Dermis blood vessel endothelial cell (primary cell): ENCODE measurements at places on chromosomes 7 and 10.

GRCh38 chr10:86851328-86852207 is 95.1 kb downstream of the BMPR1A start:
- DNase-seq, result no peak

DNA sequence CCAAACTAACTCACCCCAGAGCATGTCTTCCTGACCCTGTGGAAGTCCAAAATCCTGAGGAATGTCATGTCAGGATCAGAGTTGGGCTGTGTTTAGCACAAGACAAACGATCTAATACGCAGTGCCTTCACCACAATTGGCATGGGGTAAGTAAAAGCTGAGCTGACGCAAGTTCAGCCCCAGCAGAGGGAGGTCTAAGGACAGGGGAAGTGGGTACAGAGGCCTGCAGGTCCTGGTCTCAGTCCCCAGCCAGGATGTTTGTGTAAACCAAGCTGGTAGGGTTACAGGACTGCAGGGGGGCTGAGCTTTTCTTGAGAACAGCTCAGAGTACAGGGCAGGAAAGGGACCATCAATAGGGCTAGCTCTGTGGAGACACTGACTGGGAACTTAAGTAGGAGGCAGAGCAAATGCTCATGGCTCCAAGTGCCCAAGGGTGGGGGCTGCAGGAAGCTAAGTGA is 5.3 kb upstream of the KCNIP2 start:
- peak; percentile 51 for DNase-seq

DNA sequence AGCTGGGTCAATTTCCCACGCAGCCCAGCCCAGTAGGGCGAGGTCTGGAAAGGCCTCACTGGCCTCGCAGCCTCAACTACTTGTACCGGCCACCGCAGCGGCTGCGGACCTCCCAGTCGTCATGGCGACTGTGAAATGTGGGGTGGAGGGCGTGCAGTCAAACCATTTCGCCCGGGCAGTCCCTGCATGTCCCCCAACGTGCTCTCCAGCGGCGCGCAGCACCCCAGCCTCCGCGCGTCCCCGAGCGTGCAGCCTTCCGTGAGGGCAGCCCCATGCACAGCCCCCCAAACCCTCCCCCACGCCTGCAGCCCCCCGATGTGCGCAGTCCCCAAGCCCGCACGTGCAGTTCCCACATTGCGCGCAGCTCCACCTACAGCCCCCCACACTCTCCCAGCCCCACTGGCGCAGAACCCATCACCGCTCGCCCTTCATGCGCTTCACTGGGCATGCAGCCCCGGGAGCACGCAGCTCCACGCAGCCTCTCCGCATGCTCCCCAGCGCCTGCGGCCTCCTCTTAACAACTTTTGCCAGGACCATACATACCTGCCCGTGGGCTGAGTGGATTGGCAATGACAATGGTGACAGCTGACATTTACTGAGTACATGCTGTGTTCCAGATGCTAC is 34.5 kb upstream of the SFTPD start:
- DNase-seq, result no peak

- DNase-seq, result no peak
Observed at GRCh38 chr10:85868627-85869499, 497.7 kb downstream of the GRID1 start.

- no peak for DNase-seq
Observed at GRCh38 chr10:66924674-66925345, 1.0 kb upstream of the LRRTM3 start.

DNA sequence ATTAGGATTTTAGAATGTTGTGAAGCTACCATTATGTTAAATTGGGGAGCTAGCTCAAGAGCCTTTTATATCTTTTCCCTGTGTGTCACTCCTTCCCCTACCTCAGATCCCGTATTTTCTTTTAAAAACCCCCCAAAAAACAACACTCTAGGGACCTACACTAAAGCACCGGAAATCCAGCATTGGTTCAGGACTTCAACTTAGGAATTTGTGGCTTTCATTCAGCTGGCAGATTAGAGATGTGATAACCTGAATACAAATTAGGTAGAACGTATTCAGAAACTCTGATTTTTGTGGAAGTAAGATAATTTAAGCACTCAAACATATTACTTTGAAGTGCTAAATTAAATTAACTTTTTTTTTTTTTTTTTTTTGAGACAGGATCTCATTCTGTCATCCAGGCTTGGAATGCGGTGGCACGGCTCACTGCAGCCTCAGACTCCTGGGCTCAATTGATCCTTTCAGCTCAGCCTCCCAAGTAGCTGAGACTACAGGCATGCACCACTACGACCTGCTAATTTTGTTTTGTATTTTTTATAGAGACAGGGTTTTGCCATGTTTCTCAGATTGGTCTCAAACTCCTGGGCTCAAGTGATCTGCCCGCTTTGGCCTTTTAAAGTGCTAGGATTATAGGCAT is 6.8 kb downstream of the TBC1D12 start:
- peak; percentile 32 for DNase-seq

DNA sequence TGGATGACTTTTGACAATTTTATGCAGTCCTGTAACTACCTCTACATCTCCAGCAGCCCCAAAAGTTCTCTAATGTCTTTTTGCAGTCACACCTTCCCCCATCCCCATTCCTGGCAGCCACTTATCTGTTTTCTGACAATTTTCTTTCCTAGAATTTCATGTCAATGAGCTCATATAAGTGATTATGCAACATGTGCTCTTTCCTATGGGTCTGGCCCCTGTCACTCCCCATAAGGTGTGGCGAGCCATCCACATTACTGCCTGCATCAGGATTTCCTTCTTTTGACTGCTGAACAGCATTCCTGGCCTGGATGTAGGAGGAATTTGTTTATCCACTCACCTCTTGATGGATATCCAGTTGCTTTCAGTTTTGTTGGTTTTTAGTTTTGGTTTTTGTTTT is 146.7 kb upstream of the MGMT start:
- DNase-seq, result peak; percentile 17

DNA sequence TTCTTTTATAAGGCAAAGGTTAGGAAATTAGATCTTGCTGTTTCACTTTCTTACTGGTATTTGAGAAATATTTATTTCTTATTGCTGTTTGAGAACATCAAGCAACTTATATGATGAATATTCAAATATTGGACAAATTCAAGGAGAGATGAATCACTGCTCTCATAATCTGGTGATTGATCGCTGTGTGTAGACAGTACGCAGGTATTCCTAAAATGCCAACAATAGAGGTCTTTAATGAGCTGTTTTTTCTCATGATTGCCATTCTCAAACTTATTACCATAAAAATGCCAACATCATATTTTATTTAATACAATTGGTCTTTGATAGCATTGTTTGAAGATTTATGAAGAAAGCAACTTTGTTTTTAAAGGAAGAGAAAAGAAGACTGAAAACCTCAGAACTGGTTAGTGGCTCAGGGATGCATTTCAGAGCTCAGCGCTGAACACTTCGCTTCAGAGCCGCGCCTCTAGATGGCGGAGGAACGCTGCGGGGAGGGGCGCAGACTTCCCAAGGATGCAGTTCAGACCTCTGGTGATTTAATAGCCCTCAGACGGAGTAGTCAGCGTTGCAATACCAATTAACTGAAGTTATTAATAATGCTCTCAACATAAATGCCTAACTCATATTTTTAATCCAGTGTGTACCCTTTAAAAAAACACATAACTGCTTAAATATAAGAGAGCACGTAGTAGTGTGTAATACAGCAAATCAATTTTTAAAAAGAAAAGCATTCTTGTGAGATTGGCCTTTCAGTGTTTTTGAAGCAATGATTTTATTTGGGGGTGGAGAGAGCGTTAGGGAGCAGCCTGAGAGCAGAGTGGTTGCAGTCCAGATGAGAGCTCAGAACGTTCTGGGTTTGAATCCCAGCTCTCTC is 38.5 kb upstream of the STEAP4 start:
- peak; percentile 44 for DNase-seq

GRCh38 chr7:117672453-117672852 is 192.6 kb downstream of the CFTR start:
- DNase-seq, result no peak

DNA sequence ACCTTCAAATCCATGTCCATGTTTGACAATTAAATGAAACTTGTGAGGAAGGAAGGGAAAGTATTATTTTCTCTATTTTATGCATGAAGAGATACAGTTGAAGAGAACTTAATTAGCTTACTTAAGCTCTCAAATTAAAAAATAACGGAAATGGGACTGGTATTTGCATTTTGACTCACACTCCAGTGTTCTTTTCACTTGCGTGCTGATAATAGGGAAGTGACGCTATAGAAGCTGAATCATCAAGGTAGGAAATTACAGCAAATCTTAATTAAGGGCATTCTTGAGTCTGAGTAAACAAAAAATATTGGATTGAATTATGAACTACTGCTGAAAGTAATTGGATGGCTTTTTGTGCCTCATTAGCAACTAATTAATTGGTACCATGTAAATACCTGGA is 44.0 kb upstream of the NPVF start:
- no peak for DNase-seq

DNA sequence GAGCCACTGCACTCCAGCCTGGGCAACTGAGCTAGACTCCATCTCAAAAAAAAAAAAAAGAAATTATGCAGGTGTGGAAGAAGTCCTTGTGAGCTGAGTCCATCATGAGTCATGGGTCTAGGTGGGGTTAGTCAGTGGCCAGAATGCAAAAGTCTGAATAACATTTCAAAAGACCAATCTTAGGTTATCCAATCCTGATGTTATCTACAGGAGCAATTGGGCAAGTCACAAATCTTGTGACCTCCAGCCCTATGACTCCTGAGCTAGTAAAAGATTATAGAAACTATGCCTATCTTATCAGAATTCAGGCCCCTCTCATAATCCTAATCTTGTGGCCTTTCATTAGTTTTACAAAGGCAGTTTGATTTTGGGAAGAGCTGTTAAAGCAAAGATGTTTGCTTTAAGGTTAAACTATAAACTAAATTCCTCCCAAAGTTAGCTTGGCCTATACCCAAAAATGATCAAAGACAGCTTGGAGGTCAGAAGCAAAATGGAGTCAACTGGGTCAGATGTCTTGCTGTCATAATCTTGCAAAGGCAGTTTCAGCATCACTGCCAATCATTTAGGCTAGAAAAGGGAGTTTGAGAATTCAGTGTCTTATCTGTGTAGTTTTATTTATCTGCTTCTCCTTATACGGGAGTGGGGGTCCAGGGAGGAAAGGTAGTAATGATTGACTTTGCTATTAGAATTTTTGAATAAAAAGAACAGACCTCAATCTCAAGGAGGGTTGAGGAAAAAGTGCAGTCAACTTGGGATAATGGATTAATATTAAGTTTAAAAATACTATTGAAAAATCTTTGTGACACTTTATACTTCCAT is 71.2 kb upstream of the TRIM24 start:
- no peak for DNase-seq

DNA sequence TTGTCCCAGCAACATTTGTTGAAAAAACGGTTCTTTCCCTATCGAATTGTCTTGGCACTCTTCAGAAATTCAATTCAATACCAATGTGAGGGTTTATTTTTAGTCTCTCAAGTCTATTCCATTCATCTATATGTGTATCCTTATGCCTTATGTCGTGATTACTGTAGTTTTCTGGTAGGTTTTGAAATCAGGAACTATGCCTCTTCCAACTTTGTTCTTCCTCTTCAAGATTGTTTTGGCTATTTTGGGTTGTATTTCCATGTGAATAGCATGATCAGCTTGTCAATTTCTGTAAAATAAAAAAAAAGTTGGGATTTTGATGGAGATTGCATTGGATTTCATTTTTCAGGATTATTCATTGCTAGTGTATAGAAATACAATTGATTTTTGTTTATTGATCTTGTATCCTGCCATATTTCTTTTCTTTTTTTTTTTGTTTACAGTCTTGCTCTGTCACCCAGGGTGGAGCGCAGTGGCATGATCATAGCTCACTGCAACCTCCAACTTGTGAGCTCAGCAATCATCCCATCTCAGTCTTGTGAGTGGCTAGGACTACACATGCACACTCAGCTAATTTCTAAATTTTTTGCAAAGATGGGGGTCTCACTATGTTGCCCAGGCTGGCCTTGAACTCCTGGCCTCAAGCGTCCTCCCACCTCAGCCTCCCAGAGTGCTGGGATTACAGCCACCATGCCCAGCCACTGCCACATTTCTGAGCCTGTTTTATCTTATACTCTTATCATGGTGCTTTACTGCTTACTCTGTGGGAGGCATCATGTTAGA is 46.2 kb upstream of the MKLN1 start:
- DNase-seq, result no peak

GRCh38 chr7:97845622-97846203 is 26.5 kb downstream of the ASNS start:
- peak; percentile 55 for DNase-seq

- no peak for DNase-seq
Observed at GRCh38 chr10:1538531-1539061, 198.7 kb downstream of the ADARB2 start.

DNA sequence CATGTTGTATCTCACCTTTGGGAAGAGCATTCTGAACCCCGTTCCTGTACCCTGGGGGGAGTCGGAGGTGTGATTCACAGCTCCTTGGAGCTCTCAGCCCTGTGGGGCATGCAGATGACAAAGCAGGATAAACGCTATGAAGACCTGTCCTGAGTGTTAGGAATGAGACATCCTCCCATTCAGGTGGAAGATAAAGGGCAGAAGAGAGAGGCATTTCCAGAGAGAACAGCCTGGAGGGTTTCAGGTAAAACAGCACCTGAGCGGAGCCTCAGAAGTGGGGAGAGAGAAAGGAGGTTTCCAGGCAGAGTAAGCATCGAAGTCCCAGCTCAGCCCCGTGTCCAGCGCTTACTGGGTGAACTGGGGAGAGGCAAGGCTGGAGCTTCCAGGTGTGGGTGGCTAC is 288.9 kb downstream of the KLF6 start:
- DNase-seq, result no peak

GRCh38 chr7:158066085-158066484 is 521.5 kb downstream of the PTPRN2 start:
- DNase-seq, result no peak

GRCh38 chr7:12092499-12093130 is 118.5 kb upstream of the TMEM106B start:
- no peak for DNase-seq

DNA sequence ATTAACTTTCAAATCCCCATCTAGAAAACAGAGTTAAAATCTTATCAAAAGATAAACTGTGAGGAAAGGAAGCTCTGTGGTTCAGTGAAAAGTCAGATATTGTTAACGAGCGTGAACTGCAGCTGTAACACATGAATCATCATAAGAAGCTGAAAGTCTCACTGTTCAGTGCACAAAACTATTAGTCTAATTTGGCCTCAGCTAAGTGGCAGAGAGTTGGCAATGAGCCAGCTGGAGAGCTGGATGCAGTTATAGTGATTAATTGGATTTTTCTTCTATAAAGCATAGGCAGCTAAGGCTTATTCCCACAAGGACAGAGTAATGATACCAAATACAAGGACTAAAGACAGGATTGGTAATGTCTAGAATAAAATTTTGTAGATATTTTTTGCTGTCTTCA is 101.1 kb upstream of the ABCB5 start:
- peak; percentile 87 for DNase-seq

- DNase-seq, result no peak
Observed at GRCh38 chr7:117993377-117994003, 120.2 kb upstream of the CTTNBP2 start.

DNA sequence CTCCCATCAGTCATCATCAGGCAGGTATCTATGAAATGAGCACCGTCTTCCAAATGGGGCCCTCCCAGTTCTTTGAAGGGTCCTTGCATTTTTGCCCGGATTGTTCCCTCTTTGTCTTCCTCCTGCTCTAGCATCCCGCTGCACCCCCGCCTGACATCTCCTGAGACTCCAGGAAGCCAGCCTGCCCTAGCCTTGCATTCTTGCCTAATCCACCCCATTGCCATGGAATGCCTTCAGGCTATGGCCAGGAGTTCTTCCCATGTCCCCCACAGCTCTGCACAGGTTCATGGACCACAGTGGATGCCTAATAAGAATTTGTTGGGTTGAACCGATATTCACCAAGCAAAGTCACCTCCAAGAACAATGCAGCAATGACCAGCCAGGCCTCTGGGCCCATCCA is 62.1 kb downstream of the ZMIZ1 start:
- DNase-seq, result no peak

GRCh38 chr7:93203496-93203895 is 22.8 kb downstream of the HEPACAM2 start:
- no peak for DNase-seq
